ENCODE measurements at places on chromosomes 4 and X. TPM values are rescaled to one million over a fixed set of nuclear protein-coding genes. Genes with fewer than 3 reads are reported as not detected.

Gene RIBC1
- 0.85 TPM for total RNA-seq

Gene XAGE1A
- 33.2 TPM for total RNA-seq

Gene RNF128
- total RNA-seq = not detected

Gene GLRB
- total RNA-seq = 0.79 TPM

Gene MSX1
- 11.6 TPM for total RNA-seq

Gene PDE5A
- 0.25 TPM for total RNA-seq

Gene ADGRG2
- 6.2 TPM for total RNA-seq

Gene OCRL
- 25.0 TPM for total RNA-seq

Gene PGAM4
- 0.26 TPM for total RNA-seq

Gene CPZ
- total RNA-seq = 0.44 TPM

Gene CT45A3
- not detected for total RNA-seq

Gene AKAP4
- not detected for total RNA-seq

Gene ENPEP
- total RNA-seq = 0.12 TPM

Gene PABPC4L
- 0.07 TPM for total RNA-seq

Gene NAP1L3
- total RNA-seq = 0.43 TPM

Gene SMAD1
- 11.2 TPM for total RNA-seq

Gene CNGA1
- 0.17 TPM for total RNA-seq

Gene USP38
- 8.9 TPM for total RNA-seq

Gene TMSB15B
- total RNA-seq = 4.3 TPM

Gene GAGE12J
- not detected for total RNA-seq

Gene XK
- 0.39 TPM for total RNA-seq

Gene CSN1S1
- not detected for total RNA-seq

Gene RBMXL3
- not detected for total RNA-seq

Gene TMEM144
- total RNA-seq = 3.1 TPM

Gene PCDH10
- total RNA-seq = 0.09 TPM

Gene C4orf50
- not detected for total RNA-seq

Gene TCEANC
- total RNA-seq = 0.63 TPM

Gene SPANXN4
- not detected for total RNA-seq

Gene LIMCH1
- 45.0 TPM for total RNA-seq

Gene AMBN
- total RNA-seq = not detected

Gene PCDH18
- total RNA-seq = not detected

Gene TENM3
- 1.2 TPM for total RNA-seq

Gene ADGRG4
- total RNA-seq = not detected

Gene CYBB
- 0.05 TPM for total RNA-seq

Gene MGAT4D
- total RNA-seq = not detected

Gene SOX3
- total RNA-seq = not detected

Gene ABCG2
- 22.4 TPM for total RNA-seq

Gene SMIM43
- total RNA-seq = 0.75 TPM

Gene MAP3K15
- 1.8 TPM for total RNA-seq

Gene MYL5
- total RNA-seq = 11.2 TPM

Gene SOD3
- not detected for total RNA-seq

Gene SSX2B
- total RNA-seq = not detected

Gene GLRA2
- total RNA-seq = not detected

Gene SRPX2
- total RNA-seq = 3.1 TPM

Gene FABP2
- total RNA-seq = not detected

Gene MRFAP1L1
- total RNA-seq = 33.3 TPM

Gene CUL4B
- total RNA-seq = 40.5 TPM

Gene ARMCX1
- total RNA-seq = 0.31 TPM

Gene MTMR8
- 0.40 TPM for total RNA-seq

Gene INPP4B
- total RNA-seq = 5.0 TPM

Gene MAPK10
- 0.50 TPM for total RNA-seq

Gene ADRA2C
- 11.7 TPM for total RNA-seq

Gene CT47C1
- total RNA-seq = not detected

Gene BMP3
- total RNA-seq = not detected

Gene TMEM35A
- not detected for total RNA-seq

Gene SPANXA1
- total RNA-seq = not detected

Gene USP51
- total RNA-seq = 0.65 TPM

Gene CXCL8
- total RNA-seq = 10.2 TPM

Gene NCAPG
- 30.1 TPM for total RNA-seq
